Posterior vena cava (tissue), 2 donors: ENCODE measurements at places on chromosomes 13 and 19.

DNA sequence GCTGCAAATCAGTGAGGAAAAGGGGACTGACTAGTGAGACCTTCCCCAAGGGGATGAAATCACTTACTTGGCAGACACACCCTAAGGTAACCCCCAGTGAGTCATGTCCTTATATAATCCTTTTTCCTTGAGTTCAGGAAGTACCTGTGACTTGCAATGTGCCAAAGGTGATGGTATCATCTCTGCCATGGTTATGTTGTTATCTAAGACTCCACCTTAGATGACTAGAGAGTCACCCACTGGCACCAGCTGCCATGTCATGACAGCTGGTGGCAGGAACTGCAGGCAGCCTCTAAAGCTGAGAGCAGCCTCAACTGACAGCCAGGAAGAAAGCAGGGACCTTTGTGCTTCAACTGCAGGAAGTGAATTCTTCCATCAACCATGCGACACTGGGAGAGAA, 12.5 kb downstream of the PBX4 start:
- no peak for DNase-seq

DNA sequence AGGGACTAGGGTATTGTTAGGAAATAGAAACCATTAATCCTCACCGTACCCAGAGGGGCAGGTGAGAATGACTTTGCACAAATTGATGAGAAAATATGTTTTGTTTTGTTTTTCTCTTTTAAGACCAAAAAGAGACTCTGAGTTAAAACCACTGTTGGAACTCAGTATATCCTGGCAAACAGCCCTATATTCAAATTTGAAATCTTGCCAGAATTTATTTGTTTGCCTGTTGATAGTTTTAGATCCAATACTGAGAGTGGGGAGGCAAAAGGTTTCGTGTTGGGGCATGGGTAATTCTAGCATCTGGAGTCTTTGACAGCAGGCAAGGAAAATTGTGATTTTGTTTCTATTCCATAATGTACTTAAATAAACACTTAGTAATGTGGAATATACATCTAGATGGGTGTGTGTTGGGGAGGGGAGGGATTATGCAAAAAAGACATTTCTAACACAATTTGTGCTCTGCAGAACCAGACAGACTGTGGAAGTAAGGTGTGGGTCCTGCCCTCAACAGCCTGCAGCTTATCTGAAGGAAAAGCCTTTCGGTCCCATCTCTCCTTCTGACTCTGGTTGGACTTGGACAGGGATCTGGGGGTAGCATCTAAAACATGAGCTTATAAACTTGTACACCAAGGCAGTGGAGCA, 190.7 kb downstream of the OXGR1 start:
- no peak for DNase-seq

DNA sequence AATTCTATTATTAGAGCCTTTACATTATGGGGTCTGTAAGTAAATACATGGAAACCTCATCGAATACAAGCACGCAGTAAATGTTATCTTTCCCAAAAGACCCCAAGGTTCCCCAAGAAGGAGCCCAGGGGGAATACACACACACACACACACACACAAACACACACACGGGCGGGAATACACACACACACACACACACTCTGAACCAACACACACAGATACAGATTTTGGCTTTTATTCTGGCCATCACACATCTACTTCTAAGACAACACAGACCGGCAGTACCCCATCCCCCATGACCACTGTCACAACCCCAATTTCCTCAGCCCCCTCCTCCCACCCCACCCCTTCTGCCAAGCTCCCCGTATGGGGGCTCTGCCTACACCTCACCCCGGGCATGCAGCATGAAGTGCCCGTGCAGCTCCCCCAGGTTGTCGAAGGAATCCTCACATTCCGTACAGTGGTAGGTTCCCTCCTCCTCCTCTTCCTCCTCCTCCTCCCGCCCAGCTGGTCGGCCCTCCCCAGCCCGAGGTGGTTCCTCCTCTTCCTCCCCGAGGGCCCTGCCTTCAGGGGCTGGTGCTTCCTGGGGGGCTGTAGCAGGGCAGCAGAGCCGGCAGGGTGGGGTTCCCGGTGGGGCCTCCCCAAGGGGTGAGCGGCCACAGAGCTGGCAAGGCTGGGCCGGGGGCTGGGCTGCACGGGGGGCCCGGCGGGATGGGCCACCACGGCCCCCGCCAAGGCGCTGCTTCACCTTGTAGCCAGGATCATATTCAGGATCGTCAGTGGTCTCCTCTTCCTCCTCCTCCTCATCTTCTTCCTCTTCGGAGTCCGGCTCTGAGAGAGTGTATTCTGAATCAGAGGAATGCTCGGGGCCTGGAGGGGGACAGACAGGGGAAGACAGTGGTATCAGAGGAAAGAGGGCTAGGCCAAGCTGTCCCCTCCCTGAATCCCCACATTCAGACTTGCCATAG, 4.4 kb upstream of the SRRM5 start:
- no peak for DNase-seq

DNA sequence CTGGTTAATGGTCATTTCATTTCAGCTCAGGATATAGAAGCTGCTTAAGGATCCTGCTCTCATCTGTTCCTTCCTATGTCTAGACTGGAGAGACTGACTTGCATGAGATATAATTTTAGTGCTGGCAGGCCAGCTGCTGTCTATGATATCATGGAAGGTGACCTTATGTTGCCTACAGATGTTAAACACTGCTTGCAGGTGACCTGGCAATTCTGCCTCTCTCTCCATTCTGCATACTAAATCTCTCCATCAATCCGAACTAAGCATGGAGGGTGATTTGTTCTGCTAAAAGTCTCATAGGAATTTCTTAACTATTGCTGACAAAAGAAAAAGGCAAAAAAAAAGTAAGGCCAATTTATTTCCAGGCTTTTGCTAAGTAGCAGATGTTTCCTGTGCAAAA, 81.0 kb downstream of the CCNA1 start:
- no peak for DNase-seq

GRCh38 chr19:8513687-8514504, at the start of gene ZNF414:
TSS of gene ZNF414 (minus strand) at chr19:8514167. CDS start at chr19:8514046, 121 bp downstream.
- peak; percentile 99 for DNase-seq

- no peak for DNase-seq
These were observed 63.5 kb downstream of the SIAH3 start for GRCh38 chr13:45788011-45788410.

DNA sequence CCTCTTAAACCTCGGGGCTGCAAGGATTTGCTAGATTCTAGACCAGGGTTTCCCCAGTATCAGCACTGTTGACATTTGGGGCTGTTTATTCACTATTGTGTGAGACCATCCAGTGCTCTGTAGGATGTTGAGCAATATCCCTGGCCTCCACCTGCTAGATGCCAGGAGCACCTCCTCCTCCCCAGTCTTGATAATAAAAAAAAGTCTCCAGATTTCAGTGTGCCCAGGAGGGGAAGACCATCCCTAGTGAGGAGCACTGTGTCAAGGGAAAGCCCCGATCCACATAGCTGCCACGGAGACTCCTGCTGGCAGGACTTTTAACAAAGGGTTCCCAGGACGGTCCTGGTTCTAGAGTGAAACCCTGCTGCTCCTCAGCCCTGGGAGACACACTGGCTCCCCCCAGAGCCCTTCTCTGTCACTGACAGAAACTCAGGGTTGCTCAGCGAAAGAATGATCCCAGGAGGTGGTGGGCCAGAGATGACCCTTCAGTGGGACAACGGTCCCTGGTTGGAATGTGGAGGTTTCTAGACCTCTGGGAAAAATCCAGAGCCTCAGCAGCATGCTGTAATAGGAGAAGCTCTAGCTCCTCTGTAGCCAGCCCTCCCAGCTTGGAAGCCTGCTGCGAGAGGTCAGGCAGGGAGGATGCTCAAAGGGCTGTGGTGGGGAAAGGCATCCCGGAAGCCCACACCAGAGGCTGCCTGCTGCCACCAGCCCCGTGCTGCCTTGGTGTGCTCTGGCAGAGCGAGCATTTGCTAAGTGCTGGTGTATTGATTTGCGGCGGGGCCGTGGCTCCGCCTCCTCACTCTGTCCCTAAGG, 20.3 kb downstream of the LYL1 start:
- no peak for DNase-seq

DNA sequence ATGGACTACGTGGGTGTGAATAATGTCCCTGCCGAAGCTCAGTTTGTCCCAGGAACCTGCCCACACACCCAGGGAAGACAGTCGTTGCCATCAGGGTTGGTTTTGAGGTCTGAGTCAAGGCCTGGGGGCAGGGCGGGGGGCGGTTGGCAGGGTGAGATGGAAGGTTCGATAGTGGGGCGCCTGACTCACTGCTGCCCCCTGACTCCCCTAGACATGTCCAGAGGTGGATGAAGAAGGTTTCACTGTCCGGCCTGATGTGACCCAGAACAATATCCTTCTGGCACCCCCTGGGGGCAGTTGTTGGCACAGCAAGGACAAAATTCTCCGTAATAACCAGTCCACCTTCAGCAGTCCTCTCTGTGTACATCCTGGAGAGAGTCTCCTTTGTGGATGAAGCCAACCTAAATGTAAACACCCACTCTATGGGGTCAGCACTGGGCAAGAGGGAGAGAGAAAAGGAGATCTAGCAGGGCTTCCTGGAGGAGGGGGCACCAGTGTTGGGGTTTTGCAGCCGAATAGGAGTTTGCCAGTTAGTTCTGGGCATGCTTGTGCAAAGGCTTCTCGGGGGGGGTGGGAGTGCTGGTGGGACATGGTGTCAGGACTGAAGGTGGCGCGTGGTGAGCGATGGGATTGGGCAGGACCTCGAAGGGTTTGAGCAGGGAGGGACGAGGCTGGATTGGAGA, 19.6 kb upstream of the B3GNT3 start:
- DNase-seq = no peak

GRCh38 chr13:99158846-99159245, 41.8 kb upstream of the UBAC2 start:
- DNase-seq = no peak

- DNase-seq = no peak
These were observed 77.1 kb downstream of the RAB20 start for GRCh38 chr13:110484290-110485048.
